ENCODE measurements at places on chromosomes 2 and 18.
A peak's percentile ranks its signal among the peaks of the same experiment; 100 is the strongest.

GRCh38 chr2:207725873-207726578 lies 14.6 kb downstream of the CCNYL1 start:
- DNase-seq, result no peak

DNA sequence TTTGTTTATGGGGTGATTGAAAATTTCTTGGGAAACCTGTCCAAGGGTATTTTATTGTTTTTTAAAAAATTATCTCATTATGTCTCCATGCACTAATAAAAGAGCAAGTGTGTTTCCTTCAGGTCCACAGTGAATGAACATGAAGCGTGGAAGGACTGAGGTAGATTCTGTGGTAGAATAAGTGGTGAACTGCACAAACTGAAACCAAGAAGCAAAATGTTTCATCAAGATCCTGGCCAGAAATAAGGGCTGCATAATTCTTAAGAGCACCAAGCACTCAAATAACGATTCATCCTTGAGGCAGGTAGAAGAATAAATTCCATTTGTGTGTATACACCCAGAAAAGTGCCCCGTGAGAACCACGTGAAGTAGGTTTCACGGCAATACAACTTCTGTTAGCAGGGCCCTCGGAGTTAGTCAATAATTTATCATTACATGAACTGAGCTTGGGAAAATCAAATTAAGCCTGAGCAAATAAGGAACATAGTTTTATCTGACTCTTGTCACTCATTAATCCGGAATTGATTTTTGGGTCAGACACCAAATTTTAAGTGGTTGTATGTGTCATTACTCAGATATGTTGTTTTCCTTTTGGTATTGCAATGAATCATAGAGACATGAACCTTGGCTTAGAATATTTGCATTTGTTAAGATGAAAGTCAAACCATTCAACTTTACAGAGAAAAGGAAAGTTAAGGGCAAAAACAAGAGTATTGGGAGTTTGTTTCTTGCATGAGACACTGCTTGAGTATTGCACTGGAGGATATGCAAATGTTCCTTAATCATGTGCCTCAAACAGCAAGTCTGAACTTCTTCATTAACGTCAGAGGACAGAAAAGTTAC lies 472.6 kb upstream of the NETO1 start:
- peak; percentile 20 for DNase-seq

DNA sequence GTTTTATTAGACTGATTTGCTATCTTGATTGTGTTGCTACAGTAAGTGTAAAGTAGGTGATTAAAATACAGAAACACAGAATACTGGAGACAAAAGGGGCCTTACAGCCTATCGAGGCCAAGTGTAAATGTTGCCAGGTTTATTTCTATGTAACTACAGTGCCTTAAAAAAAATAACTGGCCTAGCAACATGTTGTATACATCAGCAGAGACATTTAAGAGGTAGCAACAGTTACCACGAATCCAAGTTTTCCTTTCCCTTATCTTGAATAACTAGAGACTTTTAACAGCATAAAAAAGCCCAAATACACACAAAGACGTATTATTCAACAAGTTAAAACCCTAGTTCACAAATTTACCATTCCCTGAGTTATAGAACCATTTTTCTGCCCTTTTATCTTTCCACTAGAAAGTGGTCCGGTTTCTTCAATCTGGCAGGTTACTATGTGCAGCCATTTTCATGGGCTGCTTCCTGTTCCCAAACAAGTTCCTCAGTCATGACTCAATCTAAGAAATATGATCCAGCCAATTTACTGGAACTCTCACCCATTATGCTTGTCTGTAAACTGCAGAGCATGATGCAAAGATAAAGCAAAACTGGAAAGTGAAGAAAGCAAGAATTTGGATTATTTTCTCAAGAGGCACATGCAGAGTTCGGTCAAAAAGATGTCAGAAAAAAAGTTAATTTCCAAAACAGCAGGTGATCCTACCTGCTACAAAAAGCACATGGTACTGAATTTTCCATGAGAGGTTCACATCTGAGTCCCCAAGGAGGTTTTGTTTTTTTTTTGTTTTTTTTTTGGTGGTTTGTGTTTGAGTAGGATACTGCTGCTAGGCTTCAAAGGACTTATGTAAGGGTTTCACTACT lies 22.2 kb downstream of the NFE2L2 start:
- peak; percentile 96 for DNase-seq

DNA sequence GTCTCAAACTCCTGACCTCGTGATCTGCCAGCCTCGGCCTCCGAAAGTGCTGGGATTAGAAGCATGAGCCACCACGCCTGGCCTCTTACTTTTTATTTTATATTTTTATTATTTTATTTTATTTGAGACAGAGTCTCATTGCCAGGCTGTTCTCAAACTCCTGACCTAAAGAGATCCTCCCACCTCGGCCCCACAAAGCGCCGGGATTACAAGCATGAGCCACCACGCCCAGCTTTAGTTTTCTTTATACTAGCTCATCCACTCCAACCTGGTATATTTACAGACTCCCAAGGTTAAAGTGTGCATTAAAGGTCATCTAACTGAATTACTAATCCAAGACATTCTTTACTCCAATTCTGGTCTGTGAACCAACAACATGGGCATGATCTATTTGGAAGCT lies 26.8 kb downstream of the ATAD2B start:
- DNase-seq, result no peak

- no peak for DNase-seq
Observed at GRCh38 chr2:136381722-136382633, 264.0 kb upstream of the CXCR4 start.

GRCh38 chr2:188824125-188824524 lies 150.0 kb upstream of the COL3A1 start:
- no peak for DNase-seq

DNA sequence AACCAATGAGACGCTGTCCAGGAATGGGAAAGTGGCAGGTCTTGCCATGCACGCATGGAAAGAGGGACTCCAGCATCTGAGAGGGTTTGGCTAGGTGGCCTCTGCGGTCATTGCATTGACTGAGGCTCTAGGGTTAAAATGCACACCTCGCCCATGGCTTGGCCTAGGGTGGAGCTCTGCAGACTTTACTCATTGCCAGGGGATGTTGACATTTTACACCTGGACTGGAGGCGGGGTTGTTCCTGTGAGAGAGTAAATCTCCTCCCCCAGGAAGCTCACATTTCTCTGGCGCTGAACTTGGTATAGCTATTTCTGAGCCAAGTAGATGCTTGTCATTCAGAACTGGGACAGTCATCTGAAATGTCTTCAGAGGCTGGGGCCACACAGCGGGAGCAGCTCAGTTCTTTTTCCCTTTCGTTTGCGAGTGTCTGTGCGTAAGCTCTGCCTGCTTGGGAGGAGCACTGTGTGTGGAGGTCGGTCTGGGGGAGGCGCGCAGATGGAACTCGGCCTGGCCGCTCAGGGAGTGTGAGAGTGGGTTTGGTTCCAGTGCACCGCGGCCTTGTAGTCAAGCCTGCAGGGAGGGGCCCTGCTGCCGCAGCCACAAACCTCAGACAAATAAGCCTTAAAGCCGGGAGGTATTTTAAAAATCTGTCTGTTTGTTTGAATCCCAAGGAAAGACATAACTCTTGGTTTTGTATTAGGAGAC lies 76.5 kb downstream of the LPIN1 start:
- peak; percentile 59 for DNase-seq

GRCh38 chr2:207558079-207558491 lies 28.3 kb downstream of the CREB1 start:
- DNase-seq, result peak; percentile 95

GRCh38 chr2:171247741-171248662 lies 87.3 kb upstream of the TLK1 start:
- no peak for DNase-seq
